T-cell (primary cell): ENCODE measurements at places on chromosomes 6 and 20.

DNA sequence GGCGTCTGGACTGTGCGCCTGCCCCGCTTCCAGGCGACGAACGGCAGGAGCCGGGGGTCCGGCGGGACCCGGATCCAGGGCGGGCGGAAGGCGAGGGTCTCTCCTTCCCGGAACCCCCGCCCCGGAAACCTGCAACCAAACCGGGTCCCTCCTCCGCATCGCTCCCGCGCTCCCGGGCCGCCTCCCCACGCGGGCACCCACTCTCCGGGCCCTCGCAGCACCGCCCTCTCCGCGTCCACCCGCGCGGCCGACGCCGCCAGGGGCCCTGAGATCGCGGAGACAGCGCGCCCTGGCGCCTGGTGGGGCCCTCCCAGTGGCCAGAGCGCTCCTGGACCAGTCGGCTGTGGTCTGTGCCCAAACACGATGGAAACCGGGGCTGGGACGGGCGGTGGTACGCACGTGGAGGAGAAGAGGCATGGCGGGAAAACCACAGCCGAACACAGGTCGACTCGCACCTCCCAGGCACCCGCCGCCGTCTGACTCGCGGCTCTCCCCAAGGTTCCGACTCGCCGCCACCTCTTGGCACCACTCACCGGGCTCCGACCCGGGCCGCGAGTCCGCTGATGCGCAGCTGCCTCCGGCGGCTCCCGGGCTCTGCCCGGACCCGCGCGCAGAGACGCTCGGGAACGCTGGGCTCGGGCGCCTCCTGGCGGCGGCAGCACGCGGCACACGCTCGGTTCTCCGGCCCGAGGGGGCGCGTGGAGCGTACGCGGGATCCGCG, 7.9 kb downstream of the NKX2-2 start:
- peak; percentile 56 for DNase-seq

DNA sequence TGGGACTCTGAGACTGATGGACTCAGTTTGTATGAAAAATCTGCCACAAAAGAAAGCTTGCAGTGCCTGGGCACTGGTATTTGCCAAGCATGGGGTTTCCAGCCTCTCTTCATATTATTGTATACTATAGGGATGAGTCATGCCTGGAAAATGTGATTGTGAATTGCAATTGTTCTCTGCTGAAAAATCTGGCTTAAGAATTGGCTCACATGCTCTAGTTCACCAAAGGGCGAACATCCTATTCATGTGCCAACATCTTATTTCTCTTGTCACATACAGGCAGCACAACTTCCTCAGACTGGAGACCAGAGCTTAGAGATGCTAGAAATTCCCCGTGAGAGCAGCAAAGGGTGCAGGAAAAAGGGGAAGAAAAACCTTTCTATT, 103.6 kb upstream of the KCNK16 start:
- DNase-seq: no peak

- DNase-seq: no peak
These were observed 15.4 kb upstream of the ANKRD60 start for GRCh38 chr20:58243653-58244410.

- DNase-seq: no peak
These were observed 185.5 kb upstream of the ECI2 start for GRCh38 chr6:4320860-4321259.

- no peak for DNase-seq
These were observed 105.9 kb upstream of the CARMIL1 start for GRCh38 chr6:25173246-25173645.

- no peak for DNase-seq
These were observed 235.1 kb downstream of the GJA1 start for GRCh38 chr6:121670511-121670910.

- no peak for DNase-seq
These were observed 901 bp downstream of the KCNK15 start for GRCh38 chr20:44746367-44747165.

GRCh38 chr20:52972190-52972937, at the start of gene TSHZ2:
Gene TSHZ2 (plus strand): TSS chr20:52972358. CDS start chr20:52973294, 936 bp downstream.
- DNase-seq: peak; percentile 48

GRCh38 chr6:107867302-107867615, 43.1 kb upstream of the SCML4 start:
- DNase-seq: no peak

DNA sequence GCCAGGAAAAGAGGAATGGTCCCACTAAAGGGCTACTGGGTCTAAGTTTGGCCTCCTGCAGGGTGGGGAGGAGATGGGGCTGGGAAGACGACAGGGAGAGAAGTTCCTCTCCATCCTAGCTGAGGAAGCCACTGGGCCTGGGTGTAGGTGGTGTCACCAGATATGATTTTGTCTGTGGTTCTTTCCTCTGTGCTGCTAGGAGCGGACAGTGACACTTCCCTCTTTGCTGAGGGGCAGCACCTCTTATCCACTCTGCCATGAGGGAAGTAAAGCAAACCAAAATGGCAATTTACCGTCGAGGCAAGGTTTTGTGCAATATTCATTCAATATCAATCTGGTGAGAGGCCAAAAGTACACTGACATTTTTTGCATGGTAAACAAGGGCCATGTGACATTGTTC, 33.0 kb upstream of the NR2E1 start:
- DNase-seq: no peak

DNA sequence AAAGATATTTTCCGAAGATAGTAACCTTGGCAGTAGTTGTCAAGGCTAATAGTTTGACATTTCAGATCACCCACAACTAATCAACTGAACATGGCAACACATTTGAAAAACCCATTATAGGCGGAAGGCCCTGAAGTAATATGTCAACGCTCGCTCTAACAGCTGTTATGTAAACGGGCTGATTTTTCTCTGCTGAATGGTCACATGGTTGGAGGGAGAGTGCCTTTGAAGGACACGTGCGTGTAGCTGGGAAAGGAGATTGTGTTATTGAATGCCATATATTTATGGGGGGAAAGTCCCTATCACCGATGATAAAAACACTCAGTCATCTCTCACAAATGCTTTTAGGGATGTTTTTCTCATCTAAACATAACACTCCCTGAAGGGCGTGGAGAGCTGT, 160.0 kb upstream of the RALGAPA2 start:
- no peak for DNase-seq

GRCh38 chr6:53887316-53887715, 92.5 kb downstream of the LRRC1 start:
- no peak for DNase-seq

GRCh38 chr6:142323377-142323776, 21.6 kb downstream of the ADGRG6 start:
- no peak for DNase-seq

- no peak for DNase-seq
These were observed 160.4 kb downstream of the PACRG start for GRCh38 chr6:162887981-162888689.

- no peak for DNase-seq
These were observed 14.9 kb upstream of the NUP153 start for GRCh38 chr6:17721671-17722070.

DNA sequence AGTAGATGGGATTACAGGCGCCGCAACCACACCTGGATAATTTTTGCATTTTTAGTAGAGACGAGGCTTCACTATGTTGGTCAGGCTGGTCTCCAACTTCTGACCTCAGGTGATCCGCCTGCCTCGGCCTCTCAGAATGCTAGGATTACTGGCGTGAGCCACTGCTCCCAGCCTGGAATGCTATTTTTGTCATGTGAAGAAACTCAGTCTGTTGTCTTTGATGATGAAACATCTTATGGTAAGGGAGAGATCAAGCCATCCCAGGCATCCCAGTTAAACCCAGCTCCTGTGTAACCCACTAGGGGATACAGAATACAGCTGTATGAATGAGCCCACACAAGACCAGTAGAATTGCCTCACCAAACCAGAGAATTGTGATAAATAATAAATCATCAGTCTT, 83.6 kb upstream of the RBM24 start:
- DNase-seq: no peak

- DNase-seq: no peak
These were observed 36.7 kb upstream of the PCSK2 start for GRCh38 chr20:17189976-17190695.

DNA sequence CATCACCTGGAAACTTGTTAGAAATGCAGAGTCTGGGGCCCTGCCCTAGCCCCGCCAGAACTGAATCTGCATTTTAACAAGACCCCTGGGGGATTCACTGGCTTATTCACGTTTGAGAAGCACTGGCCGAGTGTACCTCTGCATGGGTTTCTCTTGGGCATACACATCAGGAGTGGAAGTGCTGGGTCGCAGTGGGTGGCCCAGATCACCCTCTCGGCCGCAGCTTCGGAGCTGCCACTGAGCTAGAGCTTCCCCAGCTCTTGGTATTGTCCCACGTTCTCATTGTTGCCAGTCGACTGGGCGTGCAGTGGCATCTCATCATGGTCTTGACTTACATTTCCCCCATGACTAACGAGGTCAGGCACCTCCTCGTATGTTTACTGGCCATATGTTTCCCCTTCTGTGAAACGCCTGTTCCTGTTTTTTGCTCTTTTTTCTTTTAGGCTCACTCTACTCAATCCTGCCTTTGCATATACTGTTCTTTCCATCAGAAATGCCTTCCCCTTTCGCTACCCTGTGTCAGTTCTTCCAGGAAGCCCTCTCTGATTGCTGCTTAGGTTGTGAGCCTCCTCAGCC, 3.0 kb upstream of the DLGAP4 start:
- no peak for DNase-seq

DNA sequence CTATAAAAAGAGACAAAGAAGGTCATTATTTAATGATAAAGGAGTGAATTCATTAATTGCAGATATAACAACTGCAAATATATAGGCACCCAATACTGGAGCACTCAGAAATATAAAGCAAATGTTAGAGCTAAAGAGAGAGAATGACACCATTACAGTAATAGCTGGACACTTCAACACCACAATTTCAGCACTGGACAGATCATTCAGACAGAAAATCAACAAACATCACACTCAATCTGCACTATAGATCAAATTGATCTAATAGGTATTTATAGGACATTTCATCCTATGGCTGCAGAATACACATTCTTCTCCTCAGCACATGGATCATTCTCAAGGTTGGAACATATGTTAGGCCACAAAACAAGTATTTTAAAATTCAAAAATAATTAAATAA, 72.7 kb downstream of the MAP7 start:
- no peak for DNase-seq

DNA sequence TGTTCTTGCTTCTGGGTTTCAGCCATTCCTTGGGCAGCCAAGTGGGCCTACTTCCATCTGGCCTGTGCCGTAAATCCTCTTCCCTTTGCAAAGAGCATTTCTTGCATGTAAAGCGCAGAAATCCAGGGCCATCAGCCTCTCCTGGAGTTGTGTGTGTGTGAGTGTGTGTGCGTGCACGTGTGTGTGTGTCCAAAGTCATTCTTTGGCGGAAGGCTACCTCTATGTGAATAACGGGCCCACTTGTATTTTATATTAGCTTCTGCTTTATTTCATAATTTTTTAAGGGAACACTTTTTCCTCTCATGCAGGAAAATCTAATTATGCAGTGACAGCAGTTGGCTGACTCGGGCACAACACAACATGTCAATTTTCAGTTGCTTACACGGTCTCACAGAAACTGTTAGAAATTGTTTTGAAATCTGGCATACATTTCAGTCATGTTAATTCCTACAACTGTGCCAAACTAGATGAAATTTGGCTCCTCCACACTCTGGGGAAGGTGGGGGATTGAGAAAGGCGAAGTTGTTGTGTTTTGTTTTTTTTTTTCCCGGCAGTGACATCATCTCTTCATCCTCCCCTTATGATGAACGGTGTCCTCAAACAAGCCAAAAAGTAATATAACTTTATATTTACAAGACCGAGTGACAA, 223.7 kb upstream of the TSHZ2 start:
- no peak for DNase-seq

- no peak for DNase-seq
These were observed 56.8 kb downstream of the NCOA3 start for GRCh38 chr20:47558295-47559066.

GRCh38 chr6:127547904-127548649, 28.9 kb upstream of the C6orf58 start:
- DNase-seq: no peak

DNA sequence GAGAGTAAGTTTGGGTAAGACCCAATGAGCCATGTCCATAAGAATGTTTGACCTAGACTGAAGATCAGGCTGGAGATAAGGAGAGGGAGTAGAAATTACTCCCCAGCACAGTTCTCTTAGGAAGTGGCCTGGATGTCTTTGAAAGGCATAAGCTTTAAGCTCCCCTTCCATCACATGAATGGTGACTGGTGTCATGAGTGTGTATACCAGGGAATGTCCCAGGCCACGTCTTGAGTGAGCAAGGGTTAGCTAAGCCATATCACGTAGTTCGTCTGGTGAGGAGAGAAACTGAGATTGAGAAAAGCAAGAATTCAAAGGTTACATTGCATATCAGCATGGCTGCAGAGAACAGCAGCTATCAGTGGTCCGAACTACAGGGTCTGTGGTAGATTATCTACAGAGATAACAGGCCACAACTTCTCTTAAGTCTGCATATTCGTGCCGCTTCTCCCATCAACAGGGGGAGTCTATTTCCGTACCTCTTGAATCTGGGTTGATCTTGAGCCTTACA, 60.1 kb upstream of the BMP2 start:
- no peak for DNase-seq

DNA sequence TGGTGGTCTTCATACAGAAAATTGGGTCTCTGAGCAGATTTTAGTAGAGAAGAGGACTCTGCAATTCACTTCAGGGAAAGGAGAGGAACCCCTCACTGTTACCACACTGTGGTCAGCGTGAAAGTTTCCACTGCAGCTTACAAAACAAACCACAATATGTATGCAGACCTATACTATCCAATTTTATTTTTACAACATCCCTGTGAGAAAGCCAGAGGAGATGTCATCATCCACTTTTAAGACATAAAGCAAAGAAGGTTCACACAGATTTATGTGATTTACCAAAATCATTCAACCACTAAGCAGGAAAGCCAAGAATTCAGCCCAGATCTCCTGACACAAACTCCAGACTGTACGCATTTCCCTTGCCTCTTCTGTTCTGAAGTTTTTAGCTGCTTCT, 442.4 kb downstream of the FRK start:
- DNase-seq: no peak

- no peak for DNase-seq
These were observed 222.8 kb downstream of the KCNQ5 start for GRCh38 chr6:72844614-72845013.

- DNase-seq: no peak
These were observed 74.5 kb downstream of the PTPN1 start for GRCh38 chr20:50584687-50585086.
